Progenitor cell of endocrine pancreas (in vitro differentiated cells): ENCODE measurements at places on chromosomes 3 and 15. TPM values are rescaled to one million over a fixed set of nuclear protein-coding genes. Genes with fewer than 3 reads are reported as not detected.

The ETV5 gene
- 51.3 and 54.1 TPM in 2 replicates for total RNA-seq

The GCNT3 gene
- 4.6 and 5.6 TPM in 2 replicates for total RNA-seq

The C3orf22 gene
- total RNA-seq, result 0.26 and 0.44 TPM in 2 replicates

The NDN gene
- 46.9 and 51.8 TPM in 2 replicates for total RNA-seq

The ZBTB20 gene
- 27.3 and 27.8 TPM in 2 replicates for total RNA-seq

The PAQR5 gene
- total RNA-seq, result 12.6 and 14.6 TPM in 2 replicates

The ANKUB1 gene
- not detected in 2 replicates for total RNA-seq

DNA sequence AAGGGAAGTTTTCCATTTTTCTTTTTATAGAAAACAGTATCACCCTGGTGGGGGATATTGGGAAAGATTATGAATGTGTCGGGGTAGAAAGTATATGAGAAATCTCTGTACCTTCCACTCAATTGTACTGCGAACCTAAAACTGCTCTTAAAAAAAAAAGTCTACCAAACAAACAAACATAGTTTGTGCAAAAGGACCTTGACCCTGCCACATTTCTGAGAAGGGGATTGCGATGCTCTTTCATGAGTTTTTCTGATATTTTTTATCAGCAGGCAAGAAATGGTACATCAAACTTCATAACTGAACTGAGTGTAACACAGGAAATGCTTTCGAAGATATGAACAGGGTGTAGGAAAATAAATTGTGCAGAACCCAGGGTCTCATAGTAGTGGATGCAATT is 286.0 kb downstream of the WDR72 start:
- H3K36me3 ChIP-seq, result peaks cover 3% of the 10 kb centered on the region
- no peak overlapping the region for H3K4me3 ChIP-seq
- H3K4me1 ChIP-seq, result peaks cover 51% of the 10 kb centered on the region
- no peaks in the 10 kb centered on the region for H3K27me3 ChIP-seq

DNA sequence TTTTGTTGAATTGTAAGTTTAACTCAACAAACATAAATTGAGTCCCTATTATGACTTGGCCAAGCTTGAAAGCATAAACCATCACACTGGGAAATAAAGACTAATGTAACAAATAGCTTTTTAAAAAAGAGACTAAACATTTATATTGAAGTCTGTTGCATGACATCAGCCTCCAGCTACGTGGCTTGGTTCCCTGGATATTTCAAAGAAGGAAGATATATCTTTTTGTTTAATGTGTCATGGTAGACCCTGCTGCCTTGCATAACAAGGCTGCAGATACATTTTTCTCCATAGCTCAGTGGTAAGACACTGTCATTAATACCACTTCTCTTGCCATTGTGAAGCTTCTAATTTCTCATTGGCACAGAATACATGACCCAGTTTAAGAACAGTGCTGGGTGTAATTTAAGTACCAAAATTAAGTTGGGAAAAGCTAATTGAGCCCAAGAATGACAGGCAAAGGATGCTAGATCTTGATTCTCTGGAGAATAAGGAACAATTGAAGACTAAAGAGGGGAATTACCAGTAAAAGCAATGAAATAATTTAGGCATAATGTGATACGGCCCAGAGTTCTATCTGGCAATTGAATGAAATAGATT is 14.0 kb downstream of the RCN2 start:
- DNase-seq, result no peak
- H3K36me3 ChIP-seq, result peaks cover 47% of the 10 kb centered on the region
- H3K27me3 ChIP-seq, result no peaks in the 10 kb centered on the region

DNA sequence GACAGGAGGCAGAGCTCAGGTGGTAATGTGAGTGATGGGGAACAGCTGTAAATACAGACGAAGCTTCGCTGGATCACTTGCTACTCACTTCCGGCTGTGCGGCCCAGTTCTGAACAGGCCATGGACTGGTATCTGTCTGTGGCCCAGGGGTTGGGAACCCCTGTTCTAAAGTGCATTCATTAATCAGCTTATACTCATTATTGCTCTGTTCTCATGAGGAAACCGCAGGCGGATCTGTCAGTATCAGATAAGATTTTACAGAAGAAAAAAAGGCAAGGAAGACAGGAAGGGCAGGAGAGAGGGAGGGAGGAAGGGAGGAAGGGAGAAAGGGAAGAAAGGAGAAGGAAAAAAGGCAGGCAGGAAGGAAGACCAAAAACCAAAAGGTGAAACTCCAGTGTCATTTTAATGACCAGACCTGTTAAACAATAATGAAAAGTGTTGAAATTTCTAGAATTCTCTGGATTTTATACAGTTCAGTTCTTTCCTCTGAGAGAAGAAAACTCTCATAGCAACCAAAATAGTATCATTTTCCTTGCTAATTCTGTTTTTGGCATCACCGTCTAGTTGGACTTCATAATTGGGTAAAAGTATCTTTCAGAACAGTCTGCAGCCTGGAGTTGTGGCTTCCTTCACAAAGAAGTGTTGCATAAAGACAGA is 128.0 kb upstream of the PROK2 start:
- peaks cover 4% of the 10 kb centered on the region for H3K4me1 ChIP-seq
- no peak overlapping the region for H3K27ac ChIP-seq
- no peaks in the 10 kb centered on the region for H3K36me3 ChIP-seq

GRCh38 chr15:87154761-87155160 is 1075.1 kb downstream of the AGBL1 start:
- peaks cover 22% of the 10 kb centered on the region for H3K27me3 ChIP-seq
- DNase-seq, result no peak
- no peaks in the 10 kb centered on the region for H3K36me3 ChIP-seq
- no peak overlapping the region for H3K4me3 ChIP-seq
- no peak overlapping the region for H3K27ac ChIP-seq

- DNase-seq, result no peak
- H3K4me3 ChIP-seq, result no peak overlapping the region
- no peak overlapping the region for H3K27ac ChIP-seq
- peaks cover 16% of the 10 kb centered on the region for H3K27me3 ChIP-seq
Observed at GRCh38 chr3:159760046-159760445, 228.6 kb upstream of the IL12A start.

DNA sequence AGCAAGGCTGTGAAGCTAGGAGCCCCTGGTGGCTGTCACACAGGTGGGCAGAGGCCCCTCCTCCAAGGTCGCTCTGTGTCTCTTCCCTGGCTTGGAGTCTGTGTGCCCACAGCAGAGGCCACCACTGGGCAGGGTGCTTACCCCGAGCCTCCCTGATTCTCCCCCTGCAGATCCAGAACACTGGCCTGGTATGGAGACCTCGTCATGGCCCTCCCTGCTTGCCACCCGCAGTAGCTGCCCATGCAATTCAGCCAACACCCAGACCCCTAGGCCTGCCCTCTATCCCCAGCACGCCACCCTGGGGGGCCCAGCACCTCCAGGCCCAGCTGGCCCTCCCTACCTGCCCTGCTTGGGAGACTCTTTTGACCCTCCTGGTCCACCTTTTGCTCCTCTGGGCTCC is 5.5 kb upstream of the RHO start:
- no peak overlapping the region for H3K27ac ChIP-seq
- no peaks in the 10 kb centered on the region for H3K27me3 ChIP-seq
- H3K36me3 ChIP-seq, result no peaks in the 10 kb centered on the region
- no peak for DNase-seq
- no peak overlapping the region for H3K4me3 ChIP-seq

DNA sequence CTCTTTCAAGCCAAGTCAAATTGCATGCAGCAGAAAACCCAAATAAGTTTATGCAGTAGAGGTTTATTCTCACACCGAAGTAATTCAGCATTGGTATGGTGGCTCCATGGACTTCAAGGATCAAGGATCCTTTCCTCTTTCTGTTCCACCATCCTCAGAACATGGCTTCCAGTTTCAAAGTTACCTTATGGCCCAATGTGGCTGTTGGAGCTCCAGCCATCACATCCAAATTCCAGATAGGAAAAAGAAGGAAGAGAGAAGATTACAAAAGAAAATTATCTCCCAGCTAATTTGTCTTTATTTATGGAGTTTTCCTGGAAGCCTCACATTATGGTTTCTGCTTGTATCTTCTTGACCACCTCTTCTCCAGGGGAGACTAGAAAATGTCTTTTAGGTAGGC is 282.5 kb upstream of the CTDSPL start:
- H3K27me3 ChIP-seq, result peaks cover 4% of the 10 kb centered on the region
- H3K4me3 ChIP-seq, result no peak overlapping the region
- DNase-seq, result no peak
- no peaks in the 10 kb centered on the region for H3K36me3 ChIP-seq
- H3K4me1 ChIP-seq, result no peaks in the 10 kb centered on the region

DNA sequence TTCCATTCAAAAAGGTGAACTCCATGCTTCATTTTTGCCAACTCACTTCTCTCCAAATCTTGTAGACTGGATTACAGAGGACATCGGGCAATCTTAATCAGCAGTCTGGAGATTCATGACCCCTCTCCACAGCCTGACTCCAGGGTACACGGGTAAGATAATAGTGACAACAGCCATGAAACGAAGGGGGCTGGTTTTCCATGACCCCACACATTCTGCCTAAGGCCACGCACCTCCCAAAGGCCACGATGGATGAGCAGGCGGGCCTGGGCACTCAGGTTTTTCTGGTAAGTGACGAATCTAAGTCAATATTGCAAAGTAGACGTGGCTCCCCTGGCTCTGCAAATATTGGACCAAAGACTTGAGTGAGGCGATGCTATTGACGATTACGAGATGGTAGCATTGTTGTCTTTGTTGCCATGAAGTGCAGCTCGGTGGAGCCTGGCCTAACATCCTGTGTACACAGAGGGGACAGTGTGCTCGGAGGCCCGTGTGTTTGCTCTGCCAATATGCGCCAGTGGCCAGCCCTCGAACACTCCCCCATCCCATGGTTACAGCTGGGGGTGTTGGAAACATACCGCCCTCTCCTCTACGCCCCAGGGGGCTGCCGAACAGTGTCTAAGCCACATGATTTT is 119.1 kb downstream of the OPA1 start:
- peak overlapping the region; percentile 92 for H3K27ac ChIP-seq
- peaks cover 20% of the 10 kb centered on the region for H3K4me1 ChIP-seq
- no peak for DNase-seq
- no peaks in the 10 kb centered on the region for H3K27me3 ChIP-seq

DNA sequence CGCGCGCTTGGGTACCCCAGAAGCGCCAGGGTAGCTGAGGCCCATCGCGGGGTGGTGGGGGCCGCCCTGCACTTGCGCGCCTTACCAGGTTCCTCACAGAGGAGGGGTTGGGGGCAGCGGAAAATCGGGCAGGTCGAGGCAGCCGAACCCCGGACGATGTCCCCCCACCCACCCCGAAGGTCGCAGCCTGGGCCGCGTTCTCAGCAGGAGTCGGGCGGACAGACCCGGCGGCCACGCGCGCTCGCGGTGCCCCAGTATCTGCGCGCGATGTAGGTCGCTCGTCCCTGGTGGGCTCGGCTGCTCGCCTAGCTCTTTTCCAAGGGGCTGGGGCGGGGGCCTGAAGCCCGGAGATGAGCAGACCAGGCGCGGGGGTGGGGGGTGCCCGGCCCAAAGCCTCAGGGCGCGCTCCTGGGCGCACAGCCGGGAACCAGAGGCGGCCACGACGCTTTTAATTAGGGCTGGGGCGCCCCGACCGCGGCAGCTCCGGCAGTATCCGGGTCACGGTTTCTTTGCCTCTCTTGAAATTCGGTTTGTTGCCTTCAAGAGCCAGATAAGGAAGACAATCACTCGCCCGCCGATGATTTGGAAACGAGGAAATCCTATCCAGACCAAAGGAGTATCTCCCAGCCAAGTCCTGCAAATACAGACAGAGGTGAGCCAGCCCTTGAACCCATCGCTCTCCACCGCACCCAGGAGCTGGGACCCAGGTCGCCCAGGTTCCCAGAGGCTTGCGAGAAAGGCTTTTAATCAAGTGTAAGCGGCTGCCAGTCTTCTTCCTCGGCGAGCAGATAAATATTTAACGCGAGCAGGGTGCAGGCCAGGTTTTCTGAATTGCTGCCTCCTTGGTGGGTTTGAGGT is 4.6 kb downstream of the SKOR1 start:
- peaks cover 16% of the 10 kb centered on the region for H3K4me1 ChIP-seq
- no peaks in the 10 kb centered on the region for H3K36me3 ChIP-seq
- no peak overlapping the region for H3K27ac ChIP-seq
- H3K27me3 ChIP-seq, result peaks cover 80% of the 10 kb centered on the region
- no peak overlapping the region for H3K4me3 ChIP-seq

GRCh38 chr3:171753025-171753472 is 57.2 kb downstream of the PLD1 start:
- no peaks in the 10 kb centered on the region for H3K27me3 ChIP-seq
- no peak for DNase-seq
- H3K36me3 ChIP-seq, result peaks cover 10% of the 10 kb centered on the region
- H3K4me3 ChIP-seq, result no peak overlapping the region

GRCh38 chr3:95911767-95912166 is 902.6 kb upstream of the EPHA6 start:
- H3K27ac ChIP-seq, result no peak overlapping the region
- no peak for DNase-seq
- H3K36me3 ChIP-seq, result no peaks in the 10 kb centered on the region
- no peaks in the 10 kb centered on the region for H3K4me1 ChIP-seq
- H3K27me3 ChIP-seq, result no peaks in the 10 kb centered on the region
- no peak overlapping the region for H3K4me3 ChIP-seq

DNA sequence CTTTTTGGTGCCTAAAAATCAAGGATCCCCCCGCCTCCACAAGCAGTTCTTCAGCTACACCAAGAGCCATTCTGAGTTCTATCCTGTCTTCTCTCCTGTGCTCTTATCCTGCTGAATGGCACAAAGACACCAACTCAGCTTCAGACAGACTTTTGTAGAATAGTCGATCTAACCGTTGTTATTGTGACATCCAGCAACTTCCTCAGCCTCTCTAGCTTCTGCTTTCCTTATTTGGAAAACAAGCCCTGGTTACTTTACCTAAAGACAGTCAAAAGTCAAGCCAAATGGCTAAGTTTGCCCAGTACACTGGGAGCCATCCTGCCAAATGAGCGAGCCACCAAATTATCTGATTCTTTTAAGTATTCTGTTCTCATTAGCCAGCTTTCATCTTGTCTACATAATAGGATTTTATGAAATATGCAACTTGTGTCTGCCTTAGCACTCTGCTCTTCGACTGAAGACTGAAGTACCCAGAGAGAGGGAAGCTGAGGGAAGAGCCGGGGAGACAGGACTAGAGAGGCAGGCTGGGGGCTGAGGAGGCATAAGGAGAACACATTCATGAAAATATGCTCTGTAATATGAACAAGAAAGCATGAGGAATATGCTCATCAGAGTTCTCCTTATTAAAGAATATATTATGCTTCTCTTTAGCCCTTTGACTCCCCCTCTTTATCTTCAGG is 35.1 kb downstream of the LYZL4 start:
- H3K4me3 ChIP-seq, result no peak overlapping the region
- no peaks in the 10 kb centered on the region for H3K36me3 ChIP-seq
- H3K27me3 ChIP-seq, result peaks cover 44% of the 10 kb centered on the region
- H3K4me1 ChIP-seq, result no peaks in the 10 kb centered on the region
- DNase-seq, result no peak

- H3K4me3 ChIP-seq, result no peak overlapping the region
- H3K27ac ChIP-seq, result no peak overlapping the region
- no peak for DNase-seq
- H3K27me3 ChIP-seq, result peaks cover 16% of the 10 kb centered on the region
- no peaks in the 10 kb centered on the region for H3K4me1 ChIP-seq
Observed at GRCh38 chr3:10417847-10418246, 87.5 kb downstream of the ATP2B2 start.

GRCh38 chr3:9397906-9398699 is 688 bp downstream of the SETD5 start:
- H3K27ac ChIP-seq, result peak overlapping the region; percentile 99
- H3K4me3 ChIP-seq, result peak overlapping the region; percentile 97
- peak; percentile 13 for DNase-seq
- peaks cover 60% of the 10 kb centered on the region for H3K4me1 ChIP-seq

GRCh38 chr3:128698211-128699047 is 27.6 kb upstream of the RAB7A start:
- no peak overlapping the region for H3K27ac ChIP-seq
- peak; percentile 25 for DNase-seq
- H3K4me1 ChIP-seq, result peaks cover 7% of the 10 kb centered on the region
- no peaks in the 10 kb centered on the region for H3K36me3 ChIP-seq
- no peaks in the 10 kb centered on the region for H3K27me3 ChIP-seq

GRCh38 chr3:87867001-87867400 is 191.8 kb downstream of the CGGBP1 start:
- DNase-seq, result no peak
- H3K27ac ChIP-seq, result no peak overlapping the region
- no peaks in the 10 kb centered on the region for H3K36me3 ChIP-seq
- no peak overlapping the region for H3K4me3 ChIP-seq
- H3K4me1 ChIP-seq, result no peaks in the 10 kb centered on the region
- no peaks in the 10 kb centered on the region for H3K27me3 ChIP-seq
